ENCODE measurements at places on chromosomes 3 and 15. TPM values are rescaled to one million over a fixed set of nuclear protein-coding genes. Genes with fewer than 3 reads are reported as not detected.

DNA sequence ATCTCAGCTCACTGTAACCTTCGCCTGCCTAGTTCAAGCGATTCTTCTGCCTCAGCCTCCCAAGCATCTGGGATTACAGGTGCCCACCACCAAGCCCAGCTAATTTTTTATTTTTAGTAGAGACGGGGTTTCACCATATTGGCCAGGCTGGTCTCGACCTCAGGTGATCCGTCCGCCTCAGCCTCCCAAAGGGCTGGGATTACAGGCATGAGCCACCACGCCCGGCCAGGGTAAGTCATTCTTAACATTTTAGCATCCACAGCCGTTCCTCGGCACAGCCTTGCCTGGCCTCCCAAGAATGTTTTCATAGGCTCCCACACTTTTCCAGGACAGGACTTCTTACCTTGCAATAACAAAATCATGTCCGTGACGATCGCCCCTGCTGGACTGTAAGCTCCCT, 8.7 kb upstream of the EPHB3 start:
- peaks cover 27% of the 10 kb centered on the region for H3K27me3 ChIP-seq
- no peak for DNase-seq

DNA sequence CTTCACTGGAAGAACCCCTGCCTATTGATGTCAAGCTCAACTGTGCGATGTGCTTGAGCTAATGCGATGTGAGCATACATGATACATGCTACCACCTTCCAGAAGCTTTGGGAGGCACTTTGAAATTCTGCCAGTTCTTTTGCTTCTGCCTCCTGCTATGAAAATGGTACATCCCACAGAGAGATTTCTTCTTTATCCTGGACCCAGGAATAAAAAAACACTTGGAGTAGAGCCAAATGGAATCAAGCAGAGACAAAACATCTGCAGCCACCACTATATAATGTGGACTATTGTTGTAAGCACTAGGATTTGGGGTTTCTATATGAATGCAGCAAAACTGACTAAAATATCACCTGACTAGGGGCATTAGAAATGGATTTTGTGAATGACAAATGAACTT, 119.9 kb upstream of the GAP43 start:
- DNase-seq, result no peak
- no peak overlapping the region for H3K27ac ChIP-seq
- H3K36me3 ChIP-seq, result no peaks in the 10 kb centered on the region
- no peaks in the 10 kb centered on the region for H3K4me1 ChIP-seq
- H3K4me3 ChIP-seq, result no peak overlapping the region
- peaks cover 23% of the 10 kb centered on the region for H3K27me3 ChIP-seq

- no peak for DNase-seq
- peaks cover 84% of the 10 kb centered on the region for H3K4me1 ChIP-seq
- peak overlapping the region; percentile 72 for H3K4me3 ChIP-seq
- no peaks in the 10 kb centered on the region for H3K27me3 ChIP-seq
- peaks cover 29% of the 10 kb centered on the region for H3K36me3 ChIP-seq
Measured at GRCh38 chr15:31342781-31343626, 16.4 kb downstream of the KLF13 start.

GRCh38 chr3:72535772-72536171, 312.5 kb downstream of the SHQ1 start:
- H3K27me3 ChIP-seq, result peaks cover 15% of the 10 kb centered on the region
- H3K4me1 ChIP-seq, result peaks cover 10% of the 10 kb centered on the region
- peaks cover 6% of the 10 kb centered on the region for H3K36me3 ChIP-seq
- no peak for DNase-seq

DNA sequence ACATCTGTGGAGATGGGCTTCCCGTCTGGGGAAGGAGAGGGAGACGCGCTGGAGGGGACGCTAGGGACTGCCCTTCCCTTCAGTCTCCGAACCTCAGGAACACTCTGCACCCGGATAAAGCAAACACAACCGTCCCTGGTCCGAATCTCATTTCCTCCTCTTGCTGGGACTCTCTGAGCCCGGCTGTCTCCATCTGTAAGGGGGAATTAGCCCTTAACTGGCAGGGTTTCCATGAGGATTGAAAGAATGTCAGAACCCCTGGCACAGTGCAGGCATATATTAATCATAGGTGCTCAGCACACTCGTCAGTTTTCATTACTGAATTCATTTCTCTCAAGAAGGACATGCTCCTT, 19.1 kb upstream of the IGDCC3 start:
- H3K27ac ChIP-seq, result no peak overlapping the region
- no peak overlapping the region for H3K4me3 ChIP-seq
- H3K27me3 ChIP-seq, result peaks cover 76% of the 10 kb centered on the region
- no peaks in the 10 kb centered on the region for H3K36me3 ChIP-seq
- DNase-seq, result no peak
- H3K4me1 ChIP-seq, result peaks cover 9% of the 10 kb centered on the region

DNA sequence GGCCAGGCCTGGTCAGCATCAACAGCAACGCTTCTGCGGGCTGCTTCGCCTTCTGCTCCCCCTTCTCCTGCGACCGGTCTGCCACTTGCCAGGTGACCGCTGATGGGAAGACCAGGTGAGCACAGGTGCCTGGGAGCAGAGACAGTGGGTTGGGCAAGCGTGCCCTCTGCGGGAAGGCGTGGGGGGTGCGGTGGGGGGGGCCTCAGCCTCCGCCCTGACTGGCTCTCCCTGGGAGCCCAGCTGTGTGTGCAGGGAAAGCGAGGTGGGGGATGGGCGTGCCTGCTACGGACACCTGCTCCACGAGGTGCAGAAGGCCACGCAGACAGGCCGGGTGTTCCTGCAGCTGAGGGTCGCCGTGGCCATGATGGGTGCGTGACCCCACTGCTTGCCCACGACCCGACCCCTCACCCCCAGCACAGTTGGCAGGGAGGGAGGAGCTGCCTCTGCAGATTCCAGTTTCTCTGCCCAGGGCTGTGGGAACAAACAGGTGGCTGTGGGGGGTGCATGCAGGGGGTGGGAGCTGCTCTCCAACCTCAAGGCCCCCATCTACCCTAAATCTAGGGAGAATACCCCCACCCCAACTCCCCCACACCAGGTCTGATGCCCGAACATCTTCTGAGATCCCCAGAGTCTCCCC, 8.8 kb downstream of the STAB1 start:
- H3K4me3 ChIP-seq, result no peak overlapping the region
- no peak overlapping the region for H3K27ac ChIP-seq
- DNase-seq, result no peak
- no peaks in the 10 kb centered on the region for H3K27me3 ChIP-seq
- H3K36me3 ChIP-seq, result no peaks in the 10 kb centered on the region

GRCh38 chr3:124993466-124993865, 58.9 kb upstream of the MUC13 start:
- H3K27me3 ChIP-seq, result no peaks in the 10 kb centered on the region
- H3K4me3 ChIP-seq, result no peak overlapping the region
- no peaks in the 10 kb centered on the region for H3K4me1 ChIP-seq

DNA sequence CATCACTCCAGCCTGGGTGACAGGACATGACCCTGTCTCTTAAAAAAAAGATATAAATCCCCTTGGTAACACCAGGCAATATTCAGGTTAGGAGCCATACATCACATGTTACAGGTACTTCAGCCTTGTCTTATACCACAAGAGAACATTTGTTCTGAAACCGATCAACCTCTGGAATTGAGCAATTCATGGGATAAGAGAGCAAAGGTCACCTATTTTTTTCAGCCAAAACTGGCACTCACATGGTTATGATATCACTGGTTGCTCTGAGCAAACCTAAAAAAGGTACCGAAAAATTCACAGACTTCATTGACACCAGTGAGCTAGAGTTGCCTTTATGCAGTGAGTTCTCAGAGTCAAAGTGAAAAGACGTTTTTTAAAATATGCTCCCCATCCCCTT, 9.1 kb downstream of the SPICE1 start:
- DNase-seq, result no peak
- no peak overlapping the region for H3K4me3 ChIP-seq

- peaks cover 16% of the 10 kb centered on the region for H3K4me1 ChIP-seq
- peaks cover 61% of the 10 kb centered on the region for H3K27me3 ChIP-seq
- H3K27ac ChIP-seq, result no peak overlapping the region
- peak overlapping the region; percentile 76 for H3K4me3 ChIP-seq
- no peak for DNase-seq
Measured at GRCh38 chr15:45377609-45378148, 665 bp downstream of the GATM start.

- H3K4me1 ChIP-seq, result peaks cover 13% of the 10 kb centered on the region
- peak; percentile 17 for DNase-seq
- H3K36me3 ChIP-seq, result no peaks in the 10 kb centered on the region
- H3K27ac ChIP-seq, result peak within 1 kb of the TSS; percentile 8
- peaks cover 28% of the 10 kb centered on the region for H3K27me3 ChIP-seq
Measured at GRCh38 chr15:22980189-22981050, at the start of gene CYFIP1. CYFIP1 (minus strand) TSS chr15:22980368; CDS start chr15:22947285, 33,083 bp downstream.

- no peak overlapping the region for H3K4me3 ChIP-seq
- no peak overlapping the region for H3K27ac ChIP-seq
- DNase-seq, result no peak
- H3K4me1 ChIP-seq, result peaks cover 3% of the 10 kb centered on the region
Measured at GRCh38 chr15:100433304-100433703, 91.5 kb upstream of the ADAMTS17 start.

GRCh38 chr15:64847016-64847415, 5.3 kb downstream of the PLEKHO2 start:
- no peaks in the 10 kb centered on the region for H3K27me3 ChIP-seq
- H3K36me3 ChIP-seq, result peaks cover 8% of the 10 kb centered on the region
- no peak overlapping the region for H3K27ac ChIP-seq
- no peak for DNase-seq

DNA sequence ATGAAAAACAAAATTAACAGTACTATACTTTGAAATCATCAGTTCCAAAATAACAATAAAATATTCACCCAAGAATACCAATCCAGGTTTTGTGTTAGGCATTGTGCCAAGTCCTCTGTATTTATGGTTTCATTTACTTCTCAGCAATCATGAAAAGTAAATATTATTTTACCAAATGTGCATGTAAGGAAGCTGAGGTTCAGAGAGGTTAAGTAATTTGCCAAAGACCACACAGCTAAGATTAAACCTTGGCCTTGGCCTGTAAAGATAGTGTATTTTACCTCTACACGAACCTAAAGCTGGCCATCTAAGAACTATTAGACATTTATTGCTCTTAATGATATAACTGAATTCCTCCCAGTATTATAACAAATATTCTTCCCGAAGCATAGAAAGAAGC, 124.4 kb upstream of the SLC2A2 start:
- H3K4me1 ChIP-seq, result no peaks in the 10 kb centered on the region
- no peak overlapping the region for H3K27ac ChIP-seq
- peaks cover 6% of the 10 kb centered on the region for H3K36me3 ChIP-seq
- DNase-seq, result no peak
- H3K4me3 ChIP-seq, result no peak overlapping the region
- H3K27me3 ChIP-seq, result no peaks in the 10 kb centered on the region

GRCh38 chr15:44243141-44243540, 45.4 kb upstream of the GOLM2 start:
- no peaks in the 10 kb centered on the region for H3K36me3 ChIP-seq
- no peak overlapping the region for H3K27ac ChIP-seq
- no peaks in the 10 kb centered on the region for H3K27me3 ChIP-seq
- H3K4me1 ChIP-seq, result no peaks in the 10 kb centered on the region
- no peak overlapping the region for H3K4me3 ChIP-seq

DNA sequence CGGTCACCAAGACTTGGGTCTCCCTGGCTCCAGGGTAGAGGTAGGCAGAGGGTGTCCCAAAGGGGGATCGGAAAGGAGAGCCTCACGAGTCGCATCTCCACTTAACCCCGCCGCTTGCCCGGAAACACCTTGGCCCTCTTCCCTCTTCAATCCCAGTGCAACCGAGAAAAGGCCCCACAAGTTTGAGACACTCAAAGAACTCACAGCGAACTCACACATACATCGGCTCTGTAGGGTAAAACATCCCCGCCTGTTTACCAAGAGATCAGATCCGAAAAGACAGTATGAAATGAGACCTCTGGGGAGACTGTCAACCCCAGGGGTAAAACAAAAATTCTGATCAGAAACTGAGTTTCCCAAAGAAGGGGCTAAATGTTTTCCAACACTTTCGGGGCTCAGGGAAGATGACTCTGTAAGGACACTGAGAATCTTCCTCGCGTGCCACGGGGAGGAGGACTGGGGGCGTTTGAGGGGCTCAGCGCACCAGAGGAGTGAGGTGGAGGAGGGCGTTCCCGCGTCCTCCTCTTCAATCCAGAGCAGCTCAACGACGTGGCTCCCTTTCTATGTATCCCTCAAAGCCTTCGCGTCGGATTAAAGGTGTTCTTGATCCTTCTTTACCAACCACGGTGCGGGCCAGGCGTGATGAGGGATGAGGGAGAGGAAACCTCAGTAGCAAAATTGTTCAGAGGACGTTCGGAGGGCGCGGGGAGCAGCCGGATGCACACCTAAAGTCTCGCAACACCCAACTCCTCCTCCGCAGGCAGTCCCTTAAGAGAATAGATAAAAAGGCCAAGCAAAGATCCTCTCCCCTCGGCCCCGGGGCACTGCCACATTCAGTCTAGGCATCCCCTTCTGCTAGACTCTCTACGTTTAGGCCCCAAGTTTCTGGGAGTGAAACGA, 3.7 kb downstream of the WNT5A start:
- no peak for DNase-seq
- no peak overlapping the region for H3K27ac ChIP-seq
- H3K4me3 ChIP-seq, result no peak overlapping the region
- H3K36me3 ChIP-seq, result no peaks in the 10 kb centered on the region

DNA sequence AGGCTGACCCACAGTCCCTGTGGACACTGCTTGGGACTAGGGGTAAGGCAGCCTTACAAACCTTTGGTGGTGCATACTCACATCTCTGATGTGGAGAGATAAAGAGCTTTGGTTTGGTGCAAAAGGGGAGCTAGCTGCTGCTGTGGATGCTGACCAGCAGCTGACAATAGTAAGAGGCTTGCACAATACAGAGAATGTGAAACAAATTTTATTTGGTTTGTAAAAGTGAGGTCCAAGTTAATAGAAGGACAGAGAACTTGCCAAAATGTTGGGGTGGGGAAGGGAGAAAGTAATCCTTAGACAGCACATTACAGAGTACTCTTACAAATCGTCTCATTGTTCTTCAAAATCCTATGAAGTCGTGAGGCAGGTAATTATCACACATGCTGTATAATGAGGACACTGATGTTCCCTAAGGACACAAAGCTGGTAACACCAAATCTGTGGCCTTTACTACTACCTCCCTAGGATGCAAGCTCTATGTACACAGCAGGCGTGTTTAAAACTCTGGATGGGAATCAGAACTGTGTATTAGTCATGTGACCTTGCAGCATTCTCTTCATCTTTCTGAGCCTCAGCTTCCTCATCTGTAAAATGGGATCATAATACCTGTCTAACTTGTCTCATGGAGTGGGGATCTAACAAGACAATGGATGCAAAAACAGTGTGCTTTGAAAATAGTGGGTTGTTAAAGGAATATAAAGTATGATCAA, 21.6 kb downstream of the ARHGAP31 start:
- peaks cover 22% of the 10 kb centered on the region for H3K4me1 ChIP-seq
- H3K4me3 ChIP-seq, result no peak overlapping the region
- H3K27ac ChIP-seq, result no peak overlapping the region
- DNase-seq, result no peak

GRCh38 chr15:71708051-71708429, 102.3 kb upstream of the NR2E3 start:
- H3K4me1 ChIP-seq, result no peaks in the 10 kb centered on the region
- no peak for DNase-seq
- H3K27ac ChIP-seq, result no peak overlapping the region
- no peaks in the 10 kb centered on the region for H3K36me3 ChIP-seq

- no peaks in the 10 kb centered on the region for H3K36me3 ChIP-seq
- no peak for DNase-seq
- peak overlapping the region; percentile 69 for H3K4me3 ChIP-seq
- H3K27me3 ChIP-seq, result peaks cover 30% of the 10 kb centered on the region
Measured at GRCh38 chr3:130850843-130851242, 43.0 kb upstream of the ATP2C1 start.

The TEX55 gene
- total RNA-seq, result not detected

The GPR176 gene
- total RNA-seq, result not detected

The TTLL3 gene
- 22.7 TPM for total RNA-seq

The CCR9 gene
- total RNA-seq, result not detected

The GRM7 gene
- not detected for total RNA-seq

The COPS2 gene
- total RNA-seq, result 113 TPM

All from activated naive CD8-positive, alpha-beta T cell treated with anti-CD3 and anti-CD28 coated beads for 36 hours (primary cell).